ENCODE measurements at places on chromosomes 3 and 15. TPM values are rescaled to one million over a fixed set of nuclear protein-coding genes. Genes with fewer than 3 reads are reported as not detected.

The MEIS2 gene
- total RNA-seq, result 58.3 TPM

The C2CD4A gene
- total RNA-seq, result 0.25 TPM

The TICRR gene
- total RNA-seq, result 0.89 TPM

The GMNC gene
- 2.0 TPM for total RNA-seq

The WDR76 gene
- 2.9 TPM for total RNA-seq

The A4GNT gene
- total RNA-seq, result not detected

The MINAR1 gene
- total RNA-seq, result 0.49 TPM

The PPP2R3A gene
- total RNA-seq, result 10.4 TPM

The CDHR4 gene
- not detected for total RNA-seq

The MAP6D1 gene
- total RNA-seq, result 2.0 TPM

The CPN2 gene
- not detected for total RNA-seq
